ENCODE measurements at places on chromosomes 7 and 10.

DNA sequence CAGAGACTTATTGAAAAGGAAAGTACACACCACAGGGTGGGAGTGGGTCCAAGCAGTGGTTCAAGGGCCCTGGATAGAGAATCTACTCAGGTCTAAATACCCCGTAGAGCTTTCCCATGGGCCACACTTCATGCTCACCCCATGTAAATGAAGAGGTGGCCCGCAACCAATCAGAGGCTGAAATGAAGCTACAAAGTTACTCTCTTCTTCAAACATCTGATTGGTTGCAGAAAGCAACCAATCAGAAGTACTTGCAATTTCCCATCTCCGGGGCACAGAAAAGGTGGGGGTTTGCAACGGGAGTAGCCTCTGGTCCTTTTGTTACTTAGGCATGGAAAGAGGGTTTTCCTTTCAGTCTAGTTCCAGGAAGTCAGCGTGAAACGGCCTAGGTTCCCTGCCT lies 15.2 kb upstream of the GALNTL5 start:
- DNase-seq = peak; percentile 38

DNA sequence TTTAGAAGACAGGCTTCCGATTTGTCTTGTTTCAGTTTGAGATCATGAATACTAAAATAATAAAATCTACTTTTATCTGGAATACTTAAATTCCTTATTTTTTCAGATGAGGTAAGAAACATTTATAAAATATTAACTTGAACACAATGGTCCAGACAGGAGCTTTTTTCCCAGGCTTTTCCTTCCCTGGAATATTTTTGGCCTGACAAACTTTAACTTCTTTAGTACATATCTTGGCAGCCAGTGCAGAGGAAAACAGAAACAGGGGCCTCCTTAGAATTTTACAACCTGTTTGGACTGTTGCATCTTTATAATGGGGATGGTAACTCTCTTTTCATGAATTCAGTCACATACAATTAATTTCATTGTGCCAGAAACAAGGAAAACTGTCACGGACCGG lies 41.4 kb downstream of the NRP1 start:
- no peak for DNase-seq

DNA sequence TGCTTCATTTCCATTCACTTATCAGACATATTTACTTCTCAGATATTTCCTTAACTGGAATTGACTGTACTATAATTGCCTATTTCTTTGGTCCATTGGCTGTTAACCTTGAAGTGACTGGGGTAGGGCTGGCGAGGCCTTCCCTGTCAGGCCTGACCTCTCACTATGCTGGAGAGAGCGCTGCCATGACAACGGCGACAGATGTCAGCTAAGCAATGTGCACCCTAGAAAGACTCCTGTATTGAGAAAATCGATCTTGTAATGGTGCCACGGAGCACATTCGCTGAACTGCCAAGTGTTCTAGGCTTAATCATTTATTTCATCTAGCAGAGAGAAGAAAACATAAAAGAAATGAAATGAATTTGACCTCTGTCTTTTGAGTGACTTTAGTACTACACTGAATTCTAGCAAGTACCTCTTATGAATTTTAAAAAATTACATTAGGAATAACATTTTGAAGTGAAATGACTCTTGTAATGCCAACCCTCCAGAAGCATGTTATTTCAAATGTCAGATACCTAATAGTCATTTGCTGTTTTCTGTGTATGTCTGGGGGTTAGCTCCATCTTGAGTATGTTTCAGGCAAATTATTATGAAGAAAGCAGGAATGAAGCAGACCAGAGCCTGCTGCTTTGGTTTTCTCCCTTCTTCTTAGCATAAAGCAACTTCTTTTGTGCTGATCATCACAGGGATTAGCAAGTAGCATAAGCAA lies 148.0 kb downstream of the SNX10 start:
- DNase-seq = no peak

- no peak for DNase-seq
These were observed 854.5 kb downstream of the GRM8 start for GRCh38 chr7:126398285-126398684.

GRCh38 chr7:36315309-36315944 lies 74.2 kb upstream of the ANLN start:
- DNase-seq = peak; percentile 61

DNA sequence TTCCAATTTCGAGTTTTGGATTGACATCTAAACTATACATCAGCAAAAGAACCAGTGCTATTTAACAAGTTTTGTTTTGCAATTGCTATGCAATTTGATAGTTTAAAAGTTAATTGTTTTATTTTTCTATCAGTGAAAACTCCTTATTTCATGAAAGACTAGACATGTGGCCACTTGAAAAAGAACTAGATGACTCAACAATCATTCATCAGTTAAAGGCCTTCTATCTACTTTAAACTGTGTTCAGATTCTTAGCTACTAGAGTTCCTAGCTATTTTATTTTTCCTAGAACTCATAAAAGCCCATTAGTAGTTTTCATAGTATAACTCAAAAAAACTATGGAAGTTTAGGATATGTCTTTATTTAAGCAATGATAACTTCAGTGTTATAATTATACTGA lies 104.6 kb upstream of the LSM8 start:
- DNase-seq = no peak

DNA sequence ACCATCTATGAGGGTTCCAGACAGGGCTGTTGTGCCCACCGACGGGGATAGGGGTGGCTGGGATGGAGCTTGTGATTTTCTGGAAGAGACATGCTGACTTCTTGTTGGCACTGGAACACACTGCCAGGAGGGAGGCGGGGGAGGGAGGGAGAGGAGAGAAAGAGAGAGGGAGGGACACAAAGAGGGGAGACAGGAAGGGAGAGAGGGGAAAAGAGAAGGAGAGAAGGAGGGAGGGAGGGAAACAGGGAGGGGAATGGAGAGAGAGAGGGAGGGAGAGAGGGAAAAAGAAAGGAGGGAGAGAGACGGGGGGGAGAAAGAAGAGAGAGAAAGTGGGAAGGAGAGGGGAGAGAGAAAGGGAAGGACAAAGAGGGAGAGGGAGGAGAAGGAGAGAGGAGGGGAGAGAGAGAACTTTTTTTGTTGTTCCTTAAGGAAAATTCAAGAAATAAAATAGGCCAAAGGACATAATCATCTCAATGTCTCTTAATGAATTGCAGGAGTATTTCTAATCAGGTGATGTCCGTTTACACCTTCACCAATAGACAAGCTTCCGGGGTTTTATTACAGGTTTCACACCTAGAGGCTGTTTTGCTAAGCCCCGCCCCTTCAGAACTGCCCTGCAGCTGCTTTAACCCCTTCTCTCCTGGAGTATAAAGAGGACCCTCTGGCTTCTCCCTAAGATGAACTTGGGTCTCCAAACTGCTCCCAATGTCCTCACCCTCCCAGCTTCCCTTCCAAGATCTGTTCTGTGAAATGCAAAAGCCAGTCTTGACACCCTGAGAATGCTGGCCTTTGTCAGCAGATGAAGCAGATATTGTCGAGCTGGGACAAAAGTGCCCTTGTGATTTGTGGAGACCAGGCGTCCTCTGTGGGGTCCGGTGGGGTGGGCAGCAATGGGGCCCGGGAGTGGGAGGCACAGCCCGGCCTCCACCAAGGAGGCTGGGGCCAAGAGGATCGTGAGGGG lies 82.0 kb upstream of the GTF2IRD1 start:
- peak; percentile 87 for DNase-seq

DNA sequence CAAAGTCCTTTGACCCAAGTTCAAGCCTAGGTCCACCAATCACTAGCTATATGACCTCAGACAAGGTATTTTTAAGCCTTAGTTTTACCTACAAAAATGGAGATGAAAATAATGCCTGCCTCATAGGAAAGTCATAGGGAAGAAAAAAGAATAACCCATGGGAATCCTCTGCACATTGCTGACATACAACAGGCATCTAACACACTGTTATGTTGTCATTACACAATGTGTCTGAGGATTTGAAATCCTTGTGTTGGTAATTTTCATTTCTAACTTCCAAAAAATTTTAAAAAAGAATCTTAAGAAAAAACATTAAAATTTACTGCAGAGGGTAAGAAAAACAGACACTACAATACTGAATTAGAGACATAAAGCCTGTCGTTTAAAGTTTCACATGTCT lies 5.7 kb downstream of the ANK3 start:
- DNase-seq = no peak

DNA sequence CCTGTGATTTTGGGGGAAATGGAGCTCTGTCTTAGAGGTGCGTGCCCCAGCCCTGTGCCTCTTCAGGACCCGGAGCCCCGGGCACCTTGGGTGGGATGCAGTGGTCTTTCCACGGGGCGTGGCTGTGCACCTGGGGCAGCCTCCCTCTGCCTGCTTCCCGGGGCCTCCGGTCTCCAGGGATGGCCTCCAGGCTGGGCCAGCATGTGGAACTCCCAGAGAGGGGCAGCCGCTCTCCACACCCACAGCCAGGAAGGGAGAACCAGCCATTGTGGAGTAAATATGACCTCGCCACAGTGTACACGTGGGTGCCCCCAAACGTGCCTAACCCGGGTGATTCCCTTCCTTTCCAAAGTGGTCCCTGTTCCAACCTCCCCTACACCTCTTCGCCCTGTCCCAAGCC lies 52.6 kb downstream of the JAKMIP3 start:
- DNase-seq = no peak

All from H7 (cell line).